ENCODE measurements at places on chromosomes 2 and 18.

DNA sequence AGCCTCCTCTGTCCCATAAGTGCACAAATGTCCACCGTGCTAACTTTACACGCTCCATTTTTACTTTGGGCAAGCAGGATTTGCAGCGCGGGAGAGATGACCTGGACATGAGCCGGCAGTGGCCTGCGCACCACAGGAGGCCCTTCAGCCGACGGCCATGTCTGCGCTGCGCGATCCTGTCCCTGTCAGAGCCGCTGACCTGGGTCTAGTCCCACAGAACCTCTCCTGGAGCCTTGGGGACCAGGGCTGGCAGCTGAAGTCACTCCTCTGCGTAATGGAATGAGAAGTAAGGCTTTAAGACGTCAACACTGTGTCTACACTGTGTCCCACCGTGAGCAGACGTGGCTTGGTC, 29.6 kb downstream of the ADI1 start:
- no peak for DNase-seq

DNA sequence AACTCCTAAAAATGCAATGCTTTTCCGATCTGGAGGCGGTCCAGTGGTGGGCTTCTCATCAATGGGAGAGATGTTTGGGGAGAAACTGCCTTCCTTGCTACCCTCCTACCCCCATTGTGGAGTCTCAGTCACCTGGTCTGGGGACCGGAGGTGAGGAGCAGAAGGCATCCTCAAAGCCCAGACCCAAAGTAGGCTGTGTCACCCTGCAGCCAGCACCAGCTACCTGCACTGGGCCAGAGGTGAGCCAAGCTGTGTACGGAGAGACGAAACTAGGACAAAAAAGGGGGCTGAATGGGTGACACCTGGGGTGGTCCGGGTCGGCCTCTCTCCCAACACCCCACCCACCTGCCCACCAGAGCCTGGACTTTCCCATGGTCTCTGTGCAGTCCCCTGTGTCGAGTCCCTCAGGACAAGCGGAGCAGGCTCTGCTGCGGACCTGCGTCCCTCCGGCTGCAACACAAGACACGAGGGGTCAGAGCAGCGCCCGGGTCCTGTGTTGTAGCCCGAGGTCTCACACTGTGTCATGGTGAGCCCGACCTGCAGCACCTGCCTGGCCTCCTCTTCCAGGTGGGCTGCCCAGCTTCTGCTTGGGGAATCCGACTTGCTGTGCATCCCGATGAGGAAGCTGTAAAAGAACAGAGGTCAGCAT, 68.0 kb upstream of the RMP24 start:
- DNase-seq = no peak

DNA sequence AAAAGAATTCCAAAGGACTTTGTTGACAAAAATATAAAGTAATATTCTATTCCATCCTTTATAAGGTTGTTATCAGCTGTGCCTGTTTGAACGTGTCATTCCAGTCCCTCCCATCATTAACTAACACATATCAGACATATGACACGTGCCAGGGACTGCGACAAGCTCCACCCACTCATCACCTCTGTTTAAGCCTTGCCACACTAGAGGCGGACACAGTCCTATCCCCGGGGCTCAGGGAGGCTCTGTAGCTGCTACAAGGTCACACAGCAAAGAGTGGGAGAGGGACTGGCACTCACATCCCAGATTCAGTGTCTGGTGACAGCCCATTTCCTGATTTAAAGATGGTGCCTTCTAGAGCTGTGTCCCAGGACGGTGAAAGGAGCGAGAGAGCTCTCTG, 30.0 kb downstream of the TBC1D8 start:
- DNase-seq = no peak

- DNase-seq = no peak
Measured at GRCh38 chr2:233828546-233829192, 25.7 kb downstream of the HJURP start.

DNA sequence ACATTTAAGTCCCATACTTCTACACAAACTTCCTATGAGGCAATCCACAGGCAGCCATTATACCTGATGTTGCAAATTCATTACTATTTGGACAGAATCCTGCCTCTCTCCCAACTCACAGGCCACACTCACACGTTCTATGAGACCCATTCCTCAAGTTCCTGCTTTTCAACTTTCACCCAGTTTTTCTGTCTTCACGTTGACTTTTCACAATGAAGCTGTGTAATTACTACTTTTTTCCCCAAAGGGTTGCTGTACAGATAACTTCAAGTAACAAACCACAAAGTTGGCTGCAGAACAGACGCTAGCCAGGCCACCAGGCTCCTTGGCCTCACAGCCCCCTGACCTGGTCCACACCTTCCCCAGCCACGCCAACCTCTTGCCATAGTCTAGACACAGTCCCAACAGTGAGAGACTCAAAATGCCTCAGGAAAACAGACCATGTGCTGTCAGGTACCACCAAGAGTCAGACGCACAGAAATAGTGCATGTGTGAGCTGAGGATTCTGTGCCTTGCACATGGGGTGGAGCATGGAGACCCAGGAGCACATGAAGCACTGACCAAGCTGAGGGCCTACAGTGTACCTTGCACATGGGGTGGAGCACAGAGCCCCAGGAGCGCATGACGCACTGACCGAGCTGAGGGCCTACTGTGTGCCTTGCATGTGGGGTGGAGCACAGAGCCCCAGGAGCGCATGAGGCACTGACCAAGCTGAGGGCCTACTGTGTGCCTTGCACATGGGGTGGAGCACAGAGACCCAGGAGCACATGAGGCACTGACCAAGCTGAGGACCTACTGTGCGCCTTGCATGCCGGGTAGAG, 61.0 kb downstream of the EIPR1 start:
- no peak for DNase-seq

DNA sequence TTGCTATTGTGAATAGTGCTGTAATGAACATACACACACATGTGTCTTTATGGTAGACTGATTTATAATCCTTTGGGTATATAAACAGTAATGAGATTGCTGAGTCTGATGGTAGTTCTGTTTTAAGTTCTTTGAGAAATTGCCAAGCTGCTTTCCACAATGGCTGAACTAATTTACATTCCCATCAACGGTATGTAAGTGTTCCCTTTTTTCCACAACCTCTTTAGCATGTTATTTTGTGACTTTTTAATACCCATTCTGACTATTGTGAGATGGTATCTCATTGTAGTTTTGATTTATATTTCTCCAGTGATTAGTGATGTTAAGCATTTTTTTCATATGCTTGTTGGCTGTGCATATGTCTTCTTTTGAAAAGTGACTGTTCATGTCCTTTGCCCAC, 86.7 kb downstream of the TTC27 start:
- no peak for DNase-seq

GRCh38 chr18:49988101-49988500, 174.8 kb upstream of the ACAA2 start:
- no peak for DNase-seq

GRCh38 chr2:88082781-88083180, 15.2 kb downstream of the SMYD1 start:
- no peak for DNase-seq

GRCh38 chr2:85959826-85960225, 71.0 kb upstream of the ST3GAL5 start:
- DNase-seq = no peak

DNA sequence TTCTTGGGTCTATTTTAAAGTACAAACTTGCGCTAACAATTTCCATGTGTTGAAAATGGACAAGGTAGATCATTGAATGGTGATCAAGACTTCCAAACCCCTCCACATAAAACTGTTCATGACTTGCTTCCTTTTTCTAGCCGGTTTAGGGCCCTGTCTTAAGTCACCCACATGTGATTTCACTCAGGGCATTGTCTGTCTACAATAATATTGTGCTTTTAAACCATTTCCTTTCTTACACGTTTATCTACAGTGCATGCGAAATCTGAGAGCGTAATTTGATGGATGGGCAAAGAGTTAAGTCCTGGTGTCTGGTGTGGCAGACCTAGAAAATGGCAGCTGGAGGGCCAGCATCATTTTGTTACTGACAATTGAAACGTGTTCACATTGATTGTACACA, 2.0 kb upstream of the ZNF516 start:
- DNase-seq = no peak

- no peak for DNase-seq
Measured at GRCh38 chr18:3262234-3263131, 550 bp downstream of the MYL12B start.

DNA sequence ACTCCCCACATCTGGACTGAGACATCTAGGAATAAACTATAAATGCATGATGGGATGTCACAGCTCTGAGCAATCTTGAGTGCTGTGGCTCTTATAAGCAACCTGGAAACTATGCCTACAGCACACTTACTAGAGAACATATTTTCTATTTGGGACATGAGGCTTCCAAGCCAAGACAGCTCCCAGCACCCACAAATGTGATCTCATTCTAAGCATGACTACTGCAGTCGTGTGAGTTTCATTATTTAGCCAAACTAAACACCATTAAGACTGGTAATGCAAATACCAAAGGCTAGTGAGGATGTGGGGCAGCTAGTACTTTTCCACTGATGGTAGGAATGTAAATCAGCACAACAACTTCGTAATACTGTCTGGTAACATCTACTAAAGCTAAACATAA, 72.5 kb downstream of the RTTN start:
- no peak for DNase-seq

DNA sequence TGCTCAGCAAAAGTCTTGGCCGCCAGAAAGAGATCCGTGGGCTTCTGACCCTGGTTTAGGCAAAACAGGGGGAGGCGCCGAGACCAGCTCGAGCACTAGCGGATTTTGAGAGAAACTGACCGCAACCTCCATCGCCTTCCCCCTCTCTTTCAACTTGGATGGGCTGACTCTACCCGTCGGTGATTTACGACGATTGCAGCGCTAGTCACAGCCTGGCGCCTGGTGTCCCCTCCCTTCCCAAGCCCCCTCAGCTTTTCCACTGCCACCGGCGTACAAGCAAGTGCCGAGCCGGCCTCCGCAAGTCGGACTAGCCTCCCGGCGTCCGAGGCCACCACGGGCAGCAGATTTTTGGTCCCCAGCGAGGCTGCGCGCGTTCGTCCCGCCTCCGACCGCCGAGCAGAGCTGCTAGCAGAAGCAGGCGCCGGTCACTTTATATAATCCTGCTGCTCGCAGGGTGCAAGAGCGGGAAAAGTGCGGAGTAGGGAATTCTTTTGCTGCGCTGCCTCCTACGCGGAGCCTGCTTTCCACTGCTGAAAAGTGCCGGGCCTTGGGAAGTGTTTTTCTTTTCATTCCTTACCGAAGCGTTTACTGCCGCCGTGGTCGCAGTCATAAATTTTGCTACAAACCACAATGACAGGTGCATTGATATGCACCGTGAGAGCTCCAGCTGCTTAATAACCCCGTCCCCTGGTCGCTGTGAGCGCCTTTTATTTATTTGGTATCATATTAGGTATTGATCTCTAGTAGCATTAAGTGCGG, 7.7 kb downstream of the HOXD3 start:
- DNase-seq = no peak

GRCh38 chr2:192957425-192957824, 762.7 kb upstream of the TMEFF2 start:
- no peak for DNase-seq

DNA sequence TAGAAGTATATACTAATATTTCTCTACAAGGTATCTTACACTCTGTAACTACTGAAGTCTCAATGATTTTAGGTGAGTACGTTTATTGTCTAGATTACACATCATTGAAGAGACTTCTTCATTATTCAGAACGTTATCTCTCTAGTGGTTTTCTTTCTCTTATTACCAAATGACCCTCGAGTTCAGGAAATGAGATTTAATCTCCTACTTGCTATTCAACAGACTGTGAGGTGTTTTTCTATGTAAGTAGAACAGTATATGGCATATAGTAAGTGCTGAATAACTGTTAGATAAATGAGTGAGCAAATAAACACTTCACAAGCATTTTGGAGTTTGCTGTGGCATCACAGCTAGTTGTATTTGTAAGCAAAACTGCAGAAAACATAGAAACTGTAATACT, 947.2 kb upstream of the SLC39A10 start:
- DNase-seq = no peak

GRCh38 chr2:152174574-152174973, 989 bp downstream of the STAM2 start:
- no peak for DNase-seq

- DNase-seq = no peak
Measured at GRCh38 chr18:73244401-73244800, 376.6 kb upstream of the NETO1 start.

GRCh38 chr18:79513381-79514081, 117.8 kb downstream of the NFATC1 start:
- DNase-seq = no peak

- DNase-seq = no peak
Measured at GRCh38 chr2:60356346-60356745, 197.1 kb downstream of the BCL11A start.

DNA sequence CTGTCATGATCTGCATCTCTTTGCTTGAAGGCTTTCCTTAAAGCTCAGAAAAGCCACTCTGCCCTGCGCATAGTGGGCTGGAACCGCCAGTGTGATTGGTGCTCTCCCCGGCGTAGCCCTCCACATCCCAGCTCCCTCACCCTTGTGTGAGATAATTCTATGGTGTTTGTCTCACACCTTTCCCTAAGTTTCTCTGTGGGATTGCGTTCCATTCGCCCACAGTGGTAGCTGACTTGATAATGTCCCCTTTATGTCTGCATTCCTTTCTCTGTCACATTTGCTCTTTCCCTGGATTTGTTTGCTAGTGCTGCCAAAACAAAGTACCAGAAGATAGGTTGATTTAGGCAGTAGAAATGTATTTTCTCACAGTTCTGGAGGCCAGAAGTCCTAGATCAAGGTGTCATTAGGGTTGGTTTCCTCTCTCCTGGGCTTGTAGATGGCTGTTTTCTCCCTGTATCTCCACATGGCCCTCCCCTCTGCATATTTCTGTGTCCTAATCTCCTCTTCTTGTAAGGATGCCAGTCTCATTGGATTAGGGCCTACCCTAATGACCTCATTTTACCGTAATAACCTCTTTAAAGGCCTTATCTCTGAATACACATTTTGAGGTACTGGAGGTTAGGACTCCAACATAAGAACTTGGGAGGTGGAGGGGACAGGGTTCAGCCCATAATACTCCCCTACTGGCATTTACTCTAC, 7.4 kb upstream of the TMEM87B start:
- DNase-seq = no peak

DNA sequence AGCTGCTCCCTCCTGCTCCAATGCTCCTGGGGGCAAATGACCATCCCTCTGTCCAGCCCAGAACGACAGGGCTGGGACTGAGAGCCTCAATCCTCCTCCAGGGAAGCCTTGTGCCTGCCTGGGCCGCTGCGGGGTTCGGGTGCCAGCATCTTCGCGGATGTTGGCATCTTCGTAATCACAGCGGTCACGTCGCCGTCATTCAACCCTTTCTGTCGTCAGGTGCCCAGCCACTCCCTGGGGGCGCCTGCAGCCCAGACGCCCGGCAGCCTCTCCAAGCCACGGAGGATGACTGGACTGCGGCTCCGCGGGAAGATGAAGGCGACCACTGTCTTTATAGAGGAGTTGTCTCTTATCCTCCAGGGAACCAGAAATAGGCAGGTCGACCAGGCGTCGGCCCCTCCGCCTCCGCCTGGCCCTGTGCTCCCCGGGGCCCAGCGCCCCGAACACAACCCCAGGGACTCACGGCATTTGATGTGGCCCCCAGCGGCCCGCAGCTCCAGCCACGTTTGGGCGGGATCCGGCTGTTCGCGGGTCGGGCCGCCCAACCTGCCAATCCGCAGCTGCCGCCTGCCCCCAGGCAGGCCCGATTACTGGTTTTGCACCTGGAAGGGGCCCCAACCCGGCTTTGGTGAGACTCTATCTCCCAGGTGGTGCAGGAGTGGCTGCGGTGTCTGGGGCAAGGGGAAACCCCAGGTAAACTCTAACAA, 113.9 kb downstream of the THNSL2 start:
- no peak for DNase-seq

- no peak for DNase-seq
Measured at GRCh38 chr18:5444269-5444668, 99.5 kb downstream of the EPB41L3 start.

Data from stimulated activated CD8-positive, alpha-beta memory T cell treated with anti-CD3 and anti-CD28 coated beads, Interleukin-7, amount 100 ng/mL, for 1 hour (primary cell).